ENCODE measurements at places on chromosomes 11 and 22.

DNA sequence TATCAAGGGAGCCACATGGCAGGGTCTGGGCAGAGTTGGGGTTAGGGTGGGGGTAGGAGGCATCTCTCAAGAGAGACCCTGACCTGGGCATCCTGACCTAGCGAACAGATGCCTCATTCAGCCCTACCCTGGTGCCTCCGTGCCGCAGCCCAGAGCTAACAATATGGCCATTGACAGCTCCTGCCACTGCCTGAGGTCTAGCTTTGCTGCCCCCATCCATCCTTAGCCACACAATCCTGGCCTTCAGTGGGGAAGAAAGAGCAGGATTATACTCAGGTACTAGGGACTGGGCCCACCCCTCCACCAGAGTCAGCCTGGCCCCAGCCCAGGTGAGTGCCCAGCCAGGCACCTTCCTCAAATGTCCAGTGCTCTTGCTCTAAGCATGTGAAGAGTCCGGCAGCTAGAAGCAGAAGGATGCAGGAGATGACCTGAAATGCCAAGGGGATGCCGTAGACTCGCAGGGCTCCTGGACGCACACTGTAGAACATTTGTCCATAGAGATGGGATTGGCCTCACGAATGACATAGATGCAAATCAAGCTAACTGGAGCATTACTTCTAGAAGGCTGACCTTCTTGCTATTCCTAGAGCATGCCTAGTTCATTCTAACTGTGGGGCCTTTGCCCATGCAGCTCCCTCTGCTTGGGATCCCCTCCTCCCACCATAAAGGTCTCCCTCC, 13.3 kb upstream of the SERPINH1 start:
- no peak for DNase-seq

GRCh38 chr22:22352371-22352999, 107.9 kb downstream of the VPREB1 start:
- DNase-seq, result no peak

GRCh38 chr22:28032861-28033260, 113.8 kb upstream of the PITPNB start:
- DNase-seq, result no peak

GRCh38 chr22:48438800-48439559, 1388.7 kb downstream of the BRD1 start:
- DNase-seq, result no peak

- DNase-seq, result no peak
Observed at GRCh38 chr11:112519751-112520150, 259.1 kb upstream of the PLET1 start.

DNA sequence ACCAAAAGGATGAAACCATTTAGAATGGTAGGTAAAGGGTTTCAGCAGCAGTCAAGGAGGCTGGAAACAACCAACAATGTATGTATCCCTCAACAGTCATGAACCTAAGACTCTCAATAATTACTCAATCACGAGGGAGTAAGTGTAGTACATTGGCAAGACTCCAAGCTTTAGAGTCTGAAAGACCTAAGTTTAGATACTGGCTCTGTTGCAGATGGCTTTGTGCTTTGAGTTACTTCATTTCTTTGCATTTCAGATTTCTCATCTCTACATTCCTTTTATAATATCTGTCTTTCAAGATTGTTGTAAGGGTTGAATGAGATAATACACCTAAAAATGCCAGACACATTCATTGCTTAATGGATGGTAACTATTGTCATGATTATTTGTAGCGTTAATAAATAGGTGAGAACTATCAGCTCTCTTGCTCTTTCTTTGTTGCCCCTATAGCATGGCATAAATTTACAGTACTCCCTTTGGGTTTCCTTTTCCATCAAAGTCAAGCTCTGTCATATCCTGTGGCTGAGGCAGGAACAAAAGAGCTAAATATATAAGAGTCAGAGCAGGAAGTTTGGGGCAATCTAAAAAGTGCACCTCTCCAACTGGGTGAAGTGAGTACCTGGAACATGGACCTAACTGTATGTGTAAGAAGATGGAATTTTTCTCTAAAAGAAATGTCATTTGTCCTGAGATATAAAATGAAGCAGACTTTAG, 228.2 kb upstream of the ZC3H12C start:
- no peak for DNase-seq

DNA sequence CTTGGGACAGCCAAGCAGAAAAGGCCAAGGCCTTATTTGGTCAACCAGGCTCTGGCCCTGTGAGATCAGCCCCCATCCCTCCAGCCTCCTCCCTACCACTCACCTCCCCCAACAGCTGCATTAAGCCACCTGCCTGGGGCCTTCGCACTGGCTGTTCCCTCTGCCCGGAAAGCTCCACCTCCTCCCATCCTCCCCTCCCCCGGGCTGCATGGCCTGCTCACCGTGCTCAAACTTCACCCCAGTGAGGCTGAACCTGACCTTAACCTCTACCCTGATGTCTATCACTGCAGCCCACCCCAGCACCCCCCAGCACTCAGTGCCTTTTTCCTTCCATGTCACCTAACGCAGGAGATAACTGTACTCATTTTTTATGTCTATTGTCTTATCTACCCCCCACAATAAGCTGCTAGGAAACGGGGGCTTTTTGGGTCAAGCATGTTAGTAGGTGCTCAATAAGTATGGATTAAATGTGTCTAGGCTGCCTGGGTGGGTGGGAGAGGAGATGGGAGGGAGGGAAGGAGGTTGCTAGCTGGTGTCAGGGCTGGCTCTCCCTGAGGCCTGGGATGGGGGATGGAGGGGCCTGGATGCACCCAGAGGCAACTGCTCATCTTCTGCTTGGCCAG, 912 bp downstream of the PTPRCAP start:
- DNase-seq, result peak; percentile 66

DNA sequence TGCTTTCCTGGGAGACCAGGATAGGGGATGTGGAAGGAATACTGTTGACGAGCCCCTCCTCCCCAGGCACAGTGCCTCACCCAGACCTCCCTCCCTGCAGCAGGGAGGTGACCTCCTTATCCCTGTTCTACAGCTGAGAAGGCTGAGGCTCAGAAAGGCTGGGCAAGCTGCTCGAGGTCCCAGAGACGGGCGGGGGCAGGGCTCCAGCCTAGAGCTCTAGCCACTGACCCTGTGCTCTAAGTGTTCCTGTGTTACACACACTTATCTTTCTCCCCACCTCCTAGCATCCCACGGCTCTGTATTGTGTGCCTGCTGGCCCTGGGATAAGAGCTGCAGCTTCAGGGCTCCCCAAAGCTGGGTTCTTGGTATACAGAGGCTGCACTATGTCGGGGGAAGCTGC, 7.9 kb downstream of the CCDC134 start:
- no peak for DNase-seq

DNA sequence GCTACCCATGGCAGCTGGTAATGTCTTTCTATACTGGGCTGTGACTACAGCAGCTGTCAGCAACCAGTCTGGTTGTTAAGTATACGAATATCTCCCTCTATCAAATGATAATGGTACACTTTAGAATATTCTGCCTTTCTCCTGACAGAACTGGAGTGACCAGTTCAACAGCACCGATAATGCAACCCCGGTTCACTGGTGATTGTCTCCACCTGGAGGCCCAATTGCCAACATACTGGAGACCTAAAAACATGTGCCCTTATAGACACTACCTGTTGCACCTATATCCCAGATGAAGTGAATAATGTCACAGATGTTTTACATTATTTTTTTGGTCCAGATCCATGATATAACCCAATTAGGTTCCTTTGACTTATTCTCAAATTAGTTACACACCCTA, 21.1 kb downstream of the OR5P2 start:
- no peak for DNase-seq

GRCh38 chr11:117878314-117878938, 2.0 kb upstream of the FXYD6 start:
- no peak for DNase-seq

DNA sequence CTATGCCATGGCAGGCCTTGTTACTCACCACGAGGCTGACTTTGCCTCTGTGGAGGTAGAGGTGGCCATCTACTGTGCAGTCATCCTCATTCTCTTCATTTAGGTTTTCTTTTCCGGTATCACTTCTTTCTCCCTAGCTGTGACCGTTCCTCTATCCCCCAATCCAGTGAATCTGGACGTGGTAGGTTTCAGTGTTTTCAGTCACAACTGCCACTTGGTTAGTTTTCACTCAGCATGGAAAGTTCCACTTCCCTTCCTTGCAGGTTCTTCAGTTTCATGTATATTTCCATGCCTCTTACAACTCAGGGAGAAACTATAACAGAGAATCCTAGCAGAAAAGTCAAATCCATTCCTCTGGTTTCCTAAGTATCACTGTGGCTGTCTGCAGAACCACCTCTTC, 1.9 kb downstream of the HPS4 start:
- no peak for DNase-seq

GRCh38 chr11:33310720-33311500, 53.7 kb downstream of the HIPK3 start:
- DNase-seq, result no peak

GRCh38 chr11:38824573-38824972, 2226.5 kb upstream of the RAG2 start:
- no peak for DNase-seq

DNA sequence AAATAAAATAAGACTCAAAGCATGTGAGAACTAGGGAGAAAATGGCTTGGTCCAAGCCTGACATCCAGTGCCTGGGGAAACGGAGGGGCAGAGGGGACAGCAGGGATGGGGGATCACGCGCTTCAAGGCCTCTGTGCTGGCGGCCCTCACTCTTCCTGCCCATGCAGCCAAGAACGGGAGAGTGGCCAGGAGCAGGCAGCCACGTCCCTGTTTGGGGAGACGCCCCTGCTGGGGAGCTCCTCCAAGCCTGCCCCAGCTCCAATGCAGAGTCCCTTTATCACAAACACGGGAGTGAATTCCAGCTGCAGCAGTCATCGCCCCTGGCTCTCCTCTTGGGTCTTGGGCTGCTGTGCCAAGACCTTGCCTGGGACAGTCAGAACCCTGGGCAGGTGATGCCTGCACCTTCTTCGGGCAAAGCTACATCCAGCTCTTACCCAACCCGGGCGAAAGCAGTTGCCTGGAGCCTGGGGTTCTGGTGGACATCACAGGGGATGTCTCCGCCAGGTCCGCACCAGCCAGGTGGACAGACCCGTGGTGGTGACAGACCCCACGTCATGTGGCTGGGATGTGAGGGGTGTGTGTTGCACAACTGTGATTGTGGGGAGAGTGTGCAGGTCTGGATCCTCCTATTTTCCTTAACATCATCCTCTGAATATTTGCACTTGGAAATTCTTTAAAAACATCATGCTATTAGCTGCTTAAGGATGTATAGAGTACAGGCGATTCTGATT, 1391.3 kb downstream of the BRD1 start:
- no peak for DNase-seq

- DNase-seq, result no peak
Observed at GRCh38 chr11:119479685-119480275, 56.8 kb upstream of the THY1 start.

GRCh38 chr11:18365741-18366140, 28.6 kb upstream of the LDHA start:
- DNase-seq, result no peak

Measured in stimulated activated CD4-positive, alpha-beta T cell treated with anti-CD3 and anti-CD28 coated beads, Interleukin-12 subunit alpha, Interleukin-12 subunit beta, amount 100 ng/mL, for 24 hours (primary cell).